Kidney (tissue), 22 donors: ENCODE measurements at places on chromosomes 11 and 22. TPM values are rescaled to one million over a fixed set of nuclear protein-coding genes. Genes with fewer than 3 reads are reported as not detected.

DNA sequence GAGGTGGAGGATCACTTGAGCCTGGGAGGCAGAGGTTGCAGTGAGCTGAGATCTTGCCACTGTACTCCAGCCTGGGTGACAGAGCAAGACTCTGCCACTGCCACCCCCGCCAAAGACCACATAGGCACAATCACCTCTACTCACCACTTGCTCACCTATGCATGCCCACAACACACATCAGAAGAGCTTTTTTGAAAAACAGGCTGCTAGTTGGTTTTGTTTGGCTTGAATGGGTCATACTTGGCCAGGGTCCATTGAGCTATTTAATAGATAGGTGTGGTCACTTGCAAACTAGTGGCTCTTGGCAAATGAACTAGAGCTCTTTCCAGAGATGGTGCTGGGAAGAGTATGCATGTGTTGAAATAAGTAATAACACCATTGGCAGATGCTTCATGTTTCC lies 80.1 kb downstream of the EMSY start:
- no peak overlapping the region for H3K27ac ChIP-seq
- no peaks in the 10 kb centered on the region for H3K36me3 ChIP-seq
- H3K4me3 ChIP-seq = no peak overlapping the region
- H3K4me1 ChIP-seq = no peaks in the 10 kb centered on the region

- H3K36me3 ChIP-seq = peaks cover 5% of the 10 kb centered on the region
- no peaks in the 10 kb centered on the region for H3K4me1 ChIP-seq
- no peaks in the 10 kb centered on the region for H3K27me3 ChIP-seq
- H3K27ac ChIP-seq = peak within 1 kb of the TSS; percentile 52
Observed at GRCh38 chr11:46381048-46381818, at the start of gene MDK. Gene MDK (plus strand): TSS chr11:46381669. CDS start chr11:46382058, 389 bp downstream.

Gene SCUBE2
- 3.5 TPM for total RNA-seq

- no peaks in the 10 kb centered on the region for H3K36me3 ChIP-seq
- H3K4me1 ChIP-seq = peaks cover 40% of the 10 kb centered on the region
- no peaks in the 10 kb centered on the region for H3K27me3 ChIP-seq
- peak; percentile 88 for DNase-seq
- no peak overlapping the region for H3K4me3 ChIP-seq
Observed at GRCh38 chr11:65417702-65418430, 4.7 kb upstream of the NEAT1 start.

Gene OR56B4
- not detected for total RNA-seq

DNA sequence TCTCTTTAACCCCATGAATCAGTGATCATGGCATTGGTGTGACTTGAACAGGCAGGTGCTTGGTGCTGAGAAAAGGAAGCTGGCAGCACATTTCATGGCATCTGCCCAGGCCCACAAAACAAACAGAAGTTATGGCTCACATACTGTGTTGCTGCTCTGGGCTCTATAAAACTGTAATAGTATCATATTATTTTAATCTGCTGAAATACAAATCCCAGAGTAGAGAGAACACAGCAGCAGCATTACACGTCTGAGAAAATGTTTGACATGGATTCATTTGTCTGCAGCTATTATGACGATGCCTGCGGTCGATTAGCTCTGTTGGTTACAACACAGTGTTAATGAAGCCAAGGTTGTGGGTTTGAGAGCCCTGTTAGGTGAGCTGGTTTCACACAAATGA lies 80.8 kb downstream of the ALX4 start:
- H3K27ac ChIP-seq = no peak overlapping the region
- H3K4me1 ChIP-seq = no peaks in the 10 kb centered on the region
- no peak overlapping the region for H3K4me3 ChIP-seq
- no peaks in the 10 kb centered on the region for H3K27me3 ChIP-seq

DNA sequence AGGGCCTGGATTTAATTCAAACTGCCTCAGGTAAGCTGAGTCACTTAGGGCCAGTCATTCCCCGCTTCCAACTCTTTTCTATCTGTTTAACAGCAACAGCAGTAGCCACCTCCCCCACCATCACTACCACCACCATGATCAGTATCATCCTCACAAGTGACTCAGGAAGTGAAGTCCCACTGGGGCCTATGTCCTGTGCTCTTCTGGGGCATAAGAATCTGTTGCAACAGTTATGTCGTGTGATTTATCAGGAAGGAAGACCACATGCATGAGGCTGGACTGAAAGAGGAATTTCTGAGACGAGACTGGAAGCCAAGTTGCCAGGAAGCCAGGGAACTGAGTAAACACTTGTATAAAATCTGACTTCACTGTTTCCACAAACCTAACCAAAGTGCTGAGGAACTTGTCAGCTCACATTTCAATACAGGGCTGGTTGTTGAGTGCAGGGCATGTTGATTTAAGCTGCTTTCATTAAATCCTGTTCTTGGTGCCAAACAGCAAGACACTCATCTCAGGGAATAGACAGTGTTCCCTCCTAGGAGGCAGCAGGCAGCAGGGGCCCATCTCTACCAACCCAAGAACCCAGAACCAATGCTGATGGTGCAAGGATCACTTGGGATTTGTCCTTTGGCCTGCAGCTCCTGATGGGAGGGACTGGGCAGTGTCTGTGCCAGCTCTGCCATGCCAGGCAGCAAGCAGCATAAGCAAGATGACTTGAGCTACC lies 226.7 kb upstream of the NARS2 start:
- DNase-seq = no peak
- peaks cover 3% of the 10 kb centered on the region for H3K4me1 ChIP-seq
- H3K4me3 ChIP-seq = no peak overlapping the region
- no peaks in the 10 kb centered on the region for H3K27me3 ChIP-seq

Gene CCDC88B
- total RNA-seq = 13.3 TPM

- no peak overlapping the region for H3K27ac ChIP-seq
- no peaks in the 10 kb centered on the region for H3K36me3 ChIP-seq
- no peaks in the 10 kb centered on the region for H3K27me3 ChIP-seq
- H3K4me1 ChIP-seq = no peaks in the 10 kb centered on the region
- peak; percentile 90 for DNase-seq
- no peak overlapping the region for H3K4me3 ChIP-seq
Observed at GRCh38 chr22:36922105-36922608, 8.7 kb downstream of the CSF2RB start.

Gene CACNA1I
- 0.63 TPM for total RNA-seq

Gene GPHA2
- not detected for total RNA-seq

Gene CCDC188
- total RNA-seq = 2.8 TPM

- no peaks in the 10 kb centered on the region for H3K27me3 ChIP-seq
- no peak for DNase-seq
- H3K36me3 ChIP-seq = no peaks in the 10 kb centered on the region
- H3K4me1 ChIP-seq = peaks cover 8% of the 10 kb centered on the region
- no peak overlapping the region for H3K4me3 ChIP-seq
Observed at GRCh38 chr22:45262931-45263462, 21.8 kb upstream of the UPK3A start.

- DNase-seq = no peak
- no peaks in the 10 kb centered on the region for H3K4me1 ChIP-seq
- peaks cover 62% of the 10 kb centered on the region for H3K36me3 ChIP-seq
- no peak overlapping the region for H3K27ac ChIP-seq
Observed at GRCh38 chr22:31333641-31334040, 12.5 kb downstream of the PATZ1 start.

Gene C11orf87
- total RNA-seq = not detected
